ENCODE measurements at places on chromosomes 4 and X.

DNA sequence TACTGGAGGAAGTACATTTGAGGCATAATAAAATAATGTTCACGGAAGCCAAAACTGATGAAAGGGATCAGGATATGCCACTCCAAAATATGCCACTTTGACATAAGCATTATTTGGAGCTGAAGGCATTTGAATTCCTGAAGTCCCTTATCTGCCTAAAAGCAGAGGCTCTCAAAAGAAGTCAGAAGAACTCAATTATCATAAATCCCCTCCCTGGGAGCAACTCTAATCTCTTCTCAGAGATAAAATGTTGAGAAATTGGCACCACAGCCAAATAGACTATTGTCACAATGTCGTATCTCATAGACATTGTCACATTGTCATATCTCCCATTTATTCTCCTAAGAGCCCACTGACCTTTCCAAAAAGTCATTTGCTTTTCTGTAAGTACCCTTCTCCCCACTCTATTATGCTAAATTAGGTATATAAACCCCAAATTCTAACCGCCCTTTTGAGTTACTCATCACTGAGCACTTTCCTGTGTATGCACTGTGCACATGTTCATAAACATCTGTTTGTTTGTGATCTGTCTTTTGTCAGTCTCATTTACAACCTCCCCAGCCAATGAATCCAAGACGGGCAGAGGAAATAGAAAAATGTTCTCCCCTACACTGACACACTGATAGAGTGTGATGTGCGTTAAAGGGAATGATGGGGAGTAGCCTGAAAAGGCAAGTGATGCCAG, 78.5 kb upstream of the NAF1 start:
- no peak for DNase-seq

- no peak for DNase-seq
Measured at GRCh38 chrX:114889481-114889880, 127.9 kb downstream of the IL13RA2 start.

GRCh38 chr4:169723207-169723965, 34.4 kb downstream of the HPF1 start:
- no peak for DNase-seq

DNA sequence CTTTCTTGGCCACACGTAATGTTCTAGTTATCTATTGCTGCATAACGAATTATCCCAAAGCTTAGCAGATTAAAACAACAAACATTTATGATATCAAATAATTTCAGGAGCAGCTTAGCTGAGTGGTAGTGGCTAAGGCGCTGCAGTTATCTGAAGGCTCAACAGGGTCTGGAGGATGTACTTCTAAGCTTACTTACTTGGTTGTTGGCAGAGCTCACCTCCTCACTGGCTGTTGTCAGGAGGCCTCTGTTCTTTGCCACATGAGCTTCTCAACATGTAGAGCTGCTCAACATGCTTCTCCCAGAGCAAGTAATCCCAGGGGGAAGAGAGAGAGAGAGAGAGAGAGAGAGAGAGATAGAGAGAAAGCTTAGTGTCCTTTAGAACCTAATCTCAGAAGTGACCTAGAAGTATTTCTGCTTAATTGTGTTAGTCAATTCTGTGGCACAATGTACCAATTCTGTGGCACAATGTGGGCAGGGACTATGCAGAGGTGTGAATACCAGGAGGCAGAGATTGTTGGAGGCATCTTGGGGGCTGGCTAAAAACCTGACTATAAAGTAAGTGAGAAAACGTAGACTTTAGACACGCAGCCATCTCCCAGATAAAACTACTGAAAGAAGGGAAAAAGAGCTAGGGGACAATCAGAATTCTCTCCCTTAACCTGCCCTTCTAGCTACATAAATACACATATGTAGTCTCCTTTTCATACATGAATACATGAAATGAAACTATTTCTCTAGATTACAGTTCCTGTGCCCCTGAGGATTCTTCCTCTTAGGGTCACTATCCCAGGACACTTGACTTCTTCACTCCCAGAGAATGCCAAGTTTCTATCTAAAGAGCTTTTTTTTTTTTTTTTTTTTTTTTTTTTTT, 40.2 kb downstream of the HOPX start:
- no peak for DNase-seq

- no peak for DNase-seq
Measured at GRCh38 chrX:100687546-100687945, 43.5 kb downstream of the SRPX2 start.

DNA sequence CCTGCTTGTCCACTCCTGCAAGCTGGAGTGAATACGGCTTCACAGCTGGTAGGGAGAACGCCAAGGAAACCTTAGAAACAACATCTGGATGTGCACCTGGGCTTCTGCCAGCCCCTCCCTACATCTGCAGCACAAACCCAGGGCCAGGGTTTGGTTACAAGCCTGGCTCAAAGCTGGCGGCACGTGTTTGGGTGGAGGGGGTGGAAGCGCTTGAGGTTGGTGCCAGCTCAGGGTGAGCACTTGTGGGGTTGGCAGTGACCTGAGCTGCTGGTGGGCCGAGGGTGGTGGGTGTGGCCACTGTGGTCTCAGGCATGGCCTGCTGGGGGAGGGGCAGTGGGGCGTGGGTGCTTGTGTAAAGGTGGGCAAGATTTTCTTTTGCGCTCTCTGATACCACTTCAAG, 15.6 kb downstream of the ELF4 start:
- no peak for DNase-seq

DNA sequence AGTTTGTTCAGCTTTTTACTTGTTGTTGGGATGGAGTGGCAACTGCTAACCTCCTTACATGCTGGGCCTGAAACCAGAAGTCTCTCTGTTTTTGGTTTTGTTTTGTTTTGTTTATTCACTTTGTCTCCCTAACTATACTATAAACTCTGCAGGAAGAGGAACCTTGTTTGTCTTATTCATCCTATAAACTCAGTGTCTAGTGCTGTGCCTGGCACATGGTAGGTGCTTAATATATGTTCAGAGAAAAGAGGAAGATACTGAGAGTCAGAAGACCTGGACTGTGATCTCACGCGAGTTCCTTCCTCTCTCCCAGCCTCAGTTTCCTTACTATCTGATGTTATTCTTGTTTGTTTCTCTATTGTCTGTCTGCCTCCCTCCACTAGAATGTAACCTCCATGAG, 71.3 kb downstream of the PRPS1 start:
- no peak for DNase-seq

- peak; percentile 36 for DNase-seq
Measured at GRCh38 chr4:155539746-155540145, 126.9 kb upstream of the GUCY1A1 start.

DNA sequence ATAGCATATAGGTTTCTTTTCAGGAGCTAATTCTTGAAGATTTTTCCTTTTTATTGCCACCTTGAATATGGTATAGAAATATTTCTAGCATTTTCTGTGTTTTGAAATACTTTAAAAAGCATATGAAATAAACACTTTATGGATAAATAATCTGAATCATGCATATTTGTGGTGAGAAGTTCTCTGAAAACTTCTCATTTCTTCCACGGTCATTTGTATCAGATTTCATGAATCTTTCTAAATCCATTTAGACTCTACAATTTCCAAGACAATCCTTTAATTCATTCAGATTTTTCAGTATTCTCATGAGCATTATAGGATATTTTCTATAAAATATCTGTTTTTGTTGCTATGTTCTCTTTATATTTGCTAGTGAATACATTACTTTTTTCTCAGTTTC, 16.2 kb upstream of the CA5B start:
- DNase-seq = peak; percentile 16

DNA sequence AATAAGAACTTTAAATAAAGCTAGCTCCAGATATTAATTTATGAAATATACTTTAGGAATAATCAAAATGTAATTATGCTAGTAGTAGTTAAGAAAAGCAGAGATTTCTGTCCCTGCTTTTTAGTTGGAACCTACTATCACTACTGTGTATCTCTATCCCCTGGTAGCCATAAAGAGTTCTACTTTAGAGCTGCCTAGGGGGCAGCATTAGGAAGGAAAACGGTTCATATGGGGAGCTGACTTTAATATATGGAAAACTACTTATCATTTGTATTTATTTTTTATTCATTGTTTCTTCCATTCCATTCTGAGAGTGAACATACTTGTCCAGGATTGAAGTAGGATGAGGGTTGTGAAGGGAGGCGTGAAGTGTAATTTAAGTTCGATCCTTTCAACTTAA, 40.9 kb downstream of the CPEB2 start:
- no peak for DNase-seq

DNA sequence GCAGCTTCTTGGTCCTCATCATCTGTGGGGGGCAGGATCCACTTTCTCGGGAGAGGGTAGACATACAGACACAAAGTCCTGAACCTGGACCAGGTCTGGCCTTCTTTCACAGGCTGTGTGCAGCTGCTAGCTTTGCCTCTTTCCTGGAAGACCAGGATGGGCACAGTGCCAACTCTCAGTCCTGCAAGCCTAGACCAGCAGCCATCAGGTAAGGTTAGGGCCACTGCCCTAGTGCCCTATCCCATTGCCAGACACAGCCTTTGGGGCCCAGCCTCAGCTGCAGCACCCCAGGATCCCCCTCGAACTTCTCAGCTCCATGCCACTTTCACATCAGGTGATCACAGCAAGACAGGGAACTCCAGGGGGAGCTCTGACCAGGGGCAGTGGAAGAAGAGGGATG, 38.4 kb downstream of the ZNF185 start:
- DNase-seq = no peak

DNA sequence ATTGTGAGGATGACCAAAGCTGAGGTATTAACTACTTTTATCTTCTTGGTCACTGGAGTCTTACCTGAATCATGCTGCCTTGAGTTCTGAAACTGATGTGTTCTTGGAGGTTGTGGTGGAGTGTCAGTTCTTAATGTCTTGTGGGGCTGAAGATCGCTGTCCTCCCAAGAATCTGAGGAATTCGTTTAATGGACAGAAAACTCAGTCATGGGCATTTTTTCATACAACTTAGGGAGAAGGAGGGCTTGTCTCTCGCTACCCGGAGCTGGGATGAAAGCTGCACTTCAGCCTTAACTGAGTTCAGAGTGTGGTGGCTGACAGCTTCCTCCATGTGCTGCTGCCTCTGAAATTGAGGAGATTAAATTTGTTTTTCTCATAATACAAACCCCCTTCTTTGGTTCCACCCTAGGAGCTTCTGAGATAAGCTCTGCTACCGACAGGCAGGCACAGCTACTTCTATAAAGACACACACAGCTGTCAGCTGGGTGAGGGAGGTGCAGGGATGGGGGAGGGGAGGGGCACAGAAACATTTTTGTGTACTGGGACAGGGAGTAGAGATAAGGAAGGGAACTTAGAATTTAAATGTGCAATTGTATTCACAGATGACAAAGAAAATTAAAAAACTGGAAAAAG, 30.8 kb downstream of the RBBP7 start:
- DNase-seq = no peak

DNA sequence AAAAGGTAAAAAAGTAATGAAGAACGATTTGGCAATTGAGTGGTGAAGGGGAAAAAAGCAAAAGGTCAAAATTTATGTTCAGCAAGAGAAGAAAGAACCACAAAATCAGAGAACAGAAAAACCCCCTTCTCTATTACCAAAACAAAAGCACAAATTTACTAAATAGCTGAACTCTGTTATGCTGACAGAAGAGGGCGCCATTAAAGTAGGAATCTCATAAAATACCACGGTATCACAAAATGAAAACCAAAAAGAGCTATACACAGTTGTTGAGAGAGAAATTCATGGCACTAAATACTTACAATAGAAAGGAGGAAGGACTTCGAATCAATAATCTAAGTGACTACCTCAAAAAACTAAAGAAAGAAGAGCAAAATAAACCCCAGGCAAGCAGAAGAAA, 69.6 kb upstream of the CXorf66 start:
- peak; percentile 9 for DNase-seq

- no peak for DNase-seq
Measured at GRCh38 chrX:113548308-113549015, 707.8 kb upstream of the AMOT start.

DNA sequence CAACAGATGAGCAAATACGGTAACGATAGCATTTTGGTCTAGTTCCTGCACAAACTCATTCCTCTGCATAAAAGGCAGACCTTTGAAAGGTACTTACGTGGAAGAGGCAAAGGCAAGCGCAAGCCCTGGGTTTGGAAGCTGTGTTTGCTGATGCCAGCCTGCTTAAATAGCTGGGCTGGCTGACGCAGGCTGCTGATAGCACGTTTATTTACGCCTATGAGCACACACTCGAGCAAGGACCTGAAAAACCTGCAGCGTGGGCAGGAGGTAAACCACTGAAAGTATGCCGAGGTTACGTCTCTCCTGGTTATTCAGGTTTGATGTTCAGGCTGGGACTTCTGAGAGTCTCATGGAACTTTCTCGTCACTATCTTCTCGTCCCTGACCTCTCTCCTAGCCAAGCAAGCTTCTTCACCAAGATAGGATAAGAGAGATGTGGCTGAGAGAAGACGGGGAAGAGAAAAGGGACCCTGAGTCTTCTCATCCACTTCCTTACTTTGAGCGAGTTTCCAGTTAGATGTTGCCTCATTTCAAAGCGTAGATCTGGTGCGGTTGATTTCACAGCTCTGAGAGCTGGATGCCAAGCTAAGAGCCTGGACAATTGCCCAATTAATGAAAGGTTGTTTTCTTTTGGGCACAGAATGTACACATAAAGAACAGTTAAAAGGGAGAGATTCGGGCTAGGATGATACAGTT, at the start of gene HOPX:
HOPX (minus strand) TSS at position 139 of the 695 bp plus-strand sequence. CDS start 23,480 bp downstream, outside the sequence.
- peak; percentile 23 for DNase-seq

DNA sequence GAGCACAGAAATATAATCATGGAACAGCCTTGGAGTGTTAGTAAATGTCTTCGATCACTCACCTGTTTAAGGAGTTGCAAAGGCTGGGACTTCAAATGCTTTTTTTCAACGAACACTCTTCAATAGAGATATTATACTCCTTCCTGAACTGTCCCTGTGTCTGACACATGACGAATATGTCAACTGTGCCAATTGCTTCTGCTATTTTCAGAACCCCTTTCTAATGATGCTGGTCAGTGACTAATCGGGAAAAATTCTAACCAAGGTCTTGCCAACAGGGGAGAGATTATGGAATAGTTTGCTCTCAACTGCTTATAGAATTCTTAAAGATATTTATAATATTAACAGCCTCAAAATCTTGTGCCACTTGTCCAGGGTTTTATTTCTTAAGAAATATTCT, 8.5 kb upstream of the KLHL34 start:
- peak; percentile 27 for DNase-seq

DNA sequence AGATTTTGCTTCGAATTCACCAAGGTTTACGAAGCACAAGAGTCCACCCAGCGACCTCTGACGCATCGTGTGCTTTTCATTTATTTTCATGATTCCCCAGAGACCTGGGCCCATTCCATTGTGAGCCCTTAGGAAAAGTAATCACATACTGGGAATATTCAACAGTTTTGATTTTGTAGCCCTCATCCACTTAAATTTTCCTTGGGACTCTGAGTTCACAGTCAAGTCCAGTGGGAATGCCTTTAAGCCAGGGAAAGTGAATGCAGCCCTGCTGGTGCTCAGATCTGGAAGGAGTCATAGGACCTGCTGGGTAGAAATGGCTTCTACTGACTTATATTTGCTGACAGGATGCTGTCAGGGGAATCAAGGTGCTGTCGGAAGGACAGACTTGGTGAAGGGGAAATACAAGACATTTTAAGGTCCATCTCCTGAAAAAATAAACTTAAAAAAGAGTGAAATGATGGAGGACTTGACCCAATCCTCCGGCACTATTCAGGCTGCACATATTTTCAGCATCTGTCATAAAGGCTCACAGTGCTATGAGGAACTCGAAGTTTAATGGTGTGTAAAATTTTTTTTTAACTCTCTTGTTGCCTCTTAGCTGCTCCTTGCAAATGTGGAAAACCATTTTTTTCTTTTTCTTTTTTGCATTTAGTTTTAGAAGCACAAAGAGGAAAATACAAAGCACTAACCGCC, 204.9 kb downstream of the MID1 start:
- peak; percentile 45 for DNase-seq

GRCh38 chrX:49878128-49878833, 1.0 kb upstream of the USP27X start:
- DNase-seq = no peak
